ENCODE measurements at places on chromosomes 3 and 15.

- DNase-seq, result no peak
Measured at GRCh38 chr15:89629829-89630228, 25.4 kb downstream of the KIF7 start.

DNA sequence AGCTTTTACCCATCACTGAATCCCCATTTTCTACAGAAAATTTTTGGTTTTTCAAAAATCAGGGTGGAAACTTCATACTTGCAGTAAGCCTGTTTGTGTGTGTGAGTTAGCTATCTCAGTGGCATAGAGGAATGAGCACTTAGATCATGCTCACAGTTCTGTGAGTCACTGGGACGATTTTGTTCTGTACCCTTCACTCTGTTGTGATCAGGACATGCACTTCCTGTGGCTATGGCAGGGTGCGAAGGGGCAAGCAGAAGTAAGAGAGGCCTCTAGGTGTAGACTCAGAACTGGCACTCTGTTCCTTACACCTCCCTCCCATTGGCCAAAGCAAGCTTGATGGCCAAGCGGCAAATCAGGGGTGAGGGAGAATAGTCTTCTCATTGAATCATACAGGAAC lies 11.6 kb downstream of the NIPA2 start:
- DNase-seq, result no peak

GRCh38 chr15:98375513-98376340 lies 272.6 kb upstream of the IGF1R start:
- no peak for DNase-seq

DNA sequence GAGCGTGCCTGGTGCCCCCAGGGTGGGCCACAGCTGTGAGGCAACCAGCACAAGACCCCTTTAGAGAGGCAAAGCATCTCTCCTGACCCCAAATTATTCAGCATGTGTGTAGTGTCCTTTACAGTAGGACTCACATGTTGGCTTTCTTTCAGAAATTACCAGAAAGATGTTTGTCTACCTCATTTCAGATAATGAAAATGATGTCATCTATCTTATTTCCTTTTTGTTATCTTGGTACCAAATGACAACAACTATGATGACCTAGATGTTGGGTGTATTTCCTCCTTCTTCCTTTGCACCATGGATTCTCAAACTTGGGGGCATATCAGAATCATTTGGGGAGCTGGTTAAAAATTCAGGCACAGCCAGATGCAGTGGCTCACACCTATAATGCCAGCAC lies 50.5 kb downstream of the DAPK2 start:
- DNase-seq, result no peak

GRCh38 chr3:59809710-59810444 lies 760.1 kb upstream of the CFAP20DC start:
- peak; percentile 30 for DNase-seq

- DNase-seq, result peak; percentile 70
Measured at GRCh38 chr15:67744331-67745072, 80.8 kb upstream of the SKOR1 start.

GRCh38 chr15:76181705-76182107 lies 121.9 kb downstream of the TMEM266 start:
- no peak for DNase-seq

- no peak for DNase-seq
Measured at GRCh38 chr3:98542623-98543022, 10.8 kb downstream of the GPR15 start.

GRCh38 chr3:129745253-129745652 lies 138.8 kb upstream of the PLXND1 start:
- no peak for DNase-seq

GRCh38 chr3:49769286-49769915 lies 16.9 kb downstream of the IP6K1 start:
- DNase-seq, result no peak

- DNase-seq, result no peak
Measured at GRCh38 chr3:177792311-177793030, 595.2 kb upstream of the TBL1XR1 start.

DNA sequence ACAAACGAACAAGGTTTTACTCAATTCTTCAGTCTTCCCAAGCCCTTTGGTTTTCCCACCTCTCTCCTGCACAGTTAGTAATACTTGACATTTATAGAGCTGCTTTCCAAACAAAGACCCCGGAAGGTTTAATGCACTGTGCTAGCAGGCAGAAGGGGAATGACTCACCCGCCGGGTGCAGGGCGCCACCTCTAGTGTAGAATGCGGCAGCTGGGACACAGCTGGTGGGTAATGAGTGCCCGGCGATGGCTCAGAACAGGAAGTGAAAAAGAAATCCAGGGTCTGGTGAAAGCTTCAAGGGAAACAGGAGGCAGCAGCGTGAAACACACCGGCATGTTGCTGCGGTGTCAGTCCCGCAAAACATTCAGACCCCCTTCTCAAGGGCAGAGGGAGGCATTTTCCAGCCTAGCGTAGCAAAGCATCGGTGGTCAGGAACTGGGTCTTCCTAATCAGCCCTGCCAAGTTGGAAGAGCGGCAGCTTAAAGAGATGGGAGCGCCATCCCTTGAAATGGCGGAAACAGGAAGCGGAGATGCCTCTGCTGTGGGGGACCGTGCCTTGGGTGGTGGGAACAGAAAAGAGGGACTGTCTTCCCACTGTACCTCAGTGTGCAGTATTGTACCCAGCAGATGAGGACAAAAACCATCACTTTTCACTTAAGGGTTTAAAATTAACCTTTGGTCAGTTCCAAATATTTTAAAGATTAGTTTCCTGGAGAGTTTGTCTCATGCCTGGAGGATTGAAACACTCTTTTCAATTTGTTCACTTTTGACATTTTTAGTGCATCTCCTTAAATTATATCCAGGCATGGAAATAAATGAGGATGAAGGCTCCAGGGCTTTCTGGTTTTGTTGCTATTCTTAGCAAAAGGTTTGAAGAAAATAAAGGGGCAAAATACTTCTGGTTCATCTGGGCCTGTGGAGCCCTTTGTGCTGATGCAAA lies 160.7 kb upstream of the MCTP2 start:
- DNase-seq, result peak; percentile 70

GRCh38 chr15:64222573-64223366 lies 59.9 kb upstream of the PPIB start:
- no peak for DNase-seq

GRCh38 chr3:72444656-72445223 lies 403.5 kb downstream of the SHQ1 start:
- peak; percentile 55 for DNase-seq

GRCh38 chr3:83655083-83655482 lies 1303.7 kb upstream of the CADM2 start:
- DNase-seq, result no peak

DNA sequence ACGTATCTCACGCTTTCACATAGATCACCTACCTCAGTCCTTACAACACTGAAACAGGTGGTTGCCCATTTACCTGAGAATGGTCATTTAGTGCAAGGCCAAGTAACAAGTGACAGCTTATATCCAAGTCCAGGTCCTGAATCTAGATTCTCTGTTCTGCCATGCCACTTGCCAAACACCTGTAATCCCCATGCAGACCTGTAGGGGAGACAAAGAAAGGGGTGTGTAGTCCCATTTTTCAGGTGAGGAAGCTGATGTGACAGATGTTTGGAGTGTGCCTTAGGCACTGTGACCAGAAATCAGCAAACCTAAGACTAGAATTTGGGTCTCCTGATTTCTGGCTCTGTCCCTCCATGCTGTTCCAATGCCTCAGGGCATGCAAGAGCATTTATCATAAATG lies 12.7 kb downstream of the ZNF35 start:
- no peak for DNase-seq

DNA sequence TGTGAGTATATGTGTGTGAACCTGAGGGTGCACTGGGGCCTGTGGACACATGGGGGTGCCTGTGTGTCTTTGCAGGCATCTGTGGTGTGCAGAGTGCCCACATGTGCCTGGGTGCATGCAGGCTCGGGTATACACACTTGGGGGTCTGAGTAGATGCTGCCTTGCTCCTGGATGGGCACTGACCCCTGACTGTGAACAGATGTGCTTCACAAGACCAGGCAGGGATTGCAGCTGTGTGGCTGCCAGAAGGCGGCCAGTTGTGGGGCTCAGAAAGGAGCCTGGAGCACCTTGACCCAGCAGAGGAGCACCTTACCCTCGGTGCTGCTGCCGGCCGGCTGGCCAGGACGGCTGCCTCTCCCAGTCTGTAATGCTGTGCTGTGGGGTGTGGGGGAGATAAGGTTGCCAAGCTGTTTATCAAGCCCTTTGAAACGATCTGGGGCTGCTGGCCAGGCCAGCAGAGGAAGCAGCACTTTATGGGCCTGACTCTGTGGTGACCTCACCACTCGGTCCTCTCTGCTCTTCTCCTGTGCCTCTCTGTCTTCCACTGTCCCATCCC lies 55.5 kb upstream of the MRPS22 start:
- DNase-seq, result no peak

- peak; percentile 6 for DNase-seq
Measured at GRCh38 chr3:70108072-70108471, 108.5 kb downstream of the SAMMSON start.

DNA sequence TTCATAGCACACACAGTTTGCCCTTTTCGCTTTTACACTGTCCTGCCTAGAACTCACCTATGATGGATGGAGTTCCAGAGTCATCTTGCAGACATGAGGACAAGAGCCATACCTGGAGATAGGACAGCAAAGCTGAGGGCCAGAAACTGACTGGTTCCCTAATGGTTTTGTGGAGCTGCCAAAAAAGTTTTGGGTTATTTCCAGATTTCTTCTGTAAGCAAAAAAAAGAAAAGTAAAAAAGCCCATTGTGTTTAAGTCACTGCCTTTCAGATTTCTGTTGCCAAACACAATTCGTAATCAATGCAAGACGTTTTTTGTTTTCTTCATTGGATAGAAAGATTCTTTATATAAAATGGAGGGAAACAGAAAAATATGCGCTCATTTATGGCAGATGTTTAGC lies 42.4 kb upstream of the KY start:
- DNase-seq, result no peak

DNA sequence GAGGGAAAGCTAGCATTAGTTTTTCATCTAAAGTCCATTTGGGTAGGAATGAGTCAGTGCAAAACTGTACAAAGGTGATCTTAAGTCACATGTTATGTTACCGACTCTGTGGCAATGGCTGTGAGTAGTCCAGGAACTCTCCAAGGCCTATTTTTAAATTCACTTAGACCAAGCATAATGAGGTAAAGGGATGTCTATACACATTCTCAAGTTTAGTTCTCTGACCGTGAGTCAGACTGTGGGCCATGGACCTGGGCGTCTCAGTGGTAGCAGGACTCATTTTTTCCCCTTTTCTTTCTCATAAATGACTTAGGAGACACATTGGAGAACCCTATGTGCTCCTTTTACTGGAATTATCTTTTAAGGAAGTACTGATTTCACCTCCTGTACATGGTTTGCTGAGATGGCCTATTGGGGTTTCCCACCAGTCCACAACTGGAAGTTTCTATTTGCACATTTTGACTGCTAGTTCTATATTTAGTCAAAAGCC lies 488.7 kb upstream of the TPRG1 start:
- DNase-seq, result no peak

DNA sequence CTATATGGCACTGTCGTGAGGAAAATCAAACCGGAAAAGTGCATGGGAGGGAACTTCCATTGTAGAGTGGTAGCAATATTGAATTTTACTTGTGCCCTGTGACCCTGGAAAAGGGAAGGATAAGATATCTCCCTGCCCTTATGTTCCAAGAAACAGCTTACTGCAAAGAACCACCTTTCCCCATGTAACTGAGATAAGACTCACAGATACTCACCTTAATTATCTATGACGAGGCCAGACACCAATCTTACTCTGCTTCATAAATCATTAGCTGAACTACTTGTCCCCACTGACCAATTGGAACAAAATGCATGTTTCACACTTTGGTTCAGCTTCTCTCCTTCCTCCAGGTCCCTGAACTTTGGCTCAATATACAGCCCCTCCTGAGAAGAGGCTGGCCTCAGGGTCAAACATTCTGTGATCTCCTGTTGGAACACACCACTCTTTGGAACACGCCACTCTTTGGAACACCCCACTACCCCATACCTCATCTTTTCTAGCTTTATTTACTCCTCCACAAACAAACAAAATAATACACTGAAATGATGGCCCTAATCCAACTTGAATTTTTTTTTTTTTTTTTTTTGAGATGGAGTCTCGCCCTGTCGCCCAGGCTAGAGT lies 6.9 kb upstream of the TOPAZ1 start:
- no peak for DNase-seq

DNA sequence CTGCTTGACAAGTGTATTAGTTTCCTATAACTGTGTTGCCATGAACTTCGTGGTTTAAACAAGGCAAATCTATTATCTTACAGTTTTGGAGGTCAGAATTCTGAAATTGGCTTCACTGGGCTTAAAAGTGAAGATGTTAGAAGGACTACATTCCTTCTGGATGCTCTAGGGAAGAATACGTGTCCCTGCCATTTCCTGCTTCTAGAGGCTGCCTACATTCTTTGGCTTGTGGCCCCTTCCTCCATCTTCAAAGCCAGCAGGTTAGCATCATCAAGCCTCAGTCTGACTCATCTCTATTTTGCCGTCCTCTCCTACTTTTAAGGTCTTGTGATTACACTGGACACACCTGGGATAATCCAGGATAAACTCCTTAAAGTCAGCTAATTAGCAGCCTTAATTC lies 327.7 kb downstream of the SATB1 start:
- no peak for DNase-seq

- DNase-seq, result peak; percentile 77
Measured at GRCh38 chr3:49903451-49904424, at the start of gene MST1R. Gene MST1R (minus strand): TSS chr3:49903873. CDS start chr3:49903609, 264 bp downstream.

Data from common myeloid progenitor, CD34-positive (primary cell).